ENCODE measurements at places on chromosomes 1 and 21. TPM values are rescaled to one million over a fixed set of nuclear protein-coding genes. Genes with fewer than 3 reads are reported as not detected.

DNA sequence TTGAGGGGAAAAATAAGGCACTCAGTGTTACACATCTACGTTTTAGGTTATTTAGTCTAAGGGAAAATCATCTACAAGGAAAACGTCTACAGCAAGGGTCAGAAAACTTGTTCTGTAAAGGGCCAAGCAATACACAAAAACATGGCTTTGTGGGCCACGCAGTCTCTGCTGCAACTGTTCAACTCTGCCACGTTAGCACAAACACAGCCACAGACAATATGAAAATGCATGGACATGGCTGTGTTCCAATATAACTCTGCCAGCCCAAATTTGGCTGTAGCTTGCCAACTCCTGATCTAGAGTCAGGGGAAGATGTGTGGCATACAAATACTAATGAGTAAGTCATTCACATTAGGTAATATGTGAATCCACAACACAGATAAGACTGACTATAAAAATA lies 40.7 kb downstream of the COA6 start:
- no peak for DNase-seq
- H3K27ac ChIP-seq = no peak overlapping the region
- peaks cover 7% of the 10 kb centered on the region for H3K4me1 ChIP-seq
- no peak overlapping the region for H3K4me3 ChIP-seq
- peaks cover 12% of the 10 kb centered on the region for H3K36me3 ChIP-seq

DNA sequence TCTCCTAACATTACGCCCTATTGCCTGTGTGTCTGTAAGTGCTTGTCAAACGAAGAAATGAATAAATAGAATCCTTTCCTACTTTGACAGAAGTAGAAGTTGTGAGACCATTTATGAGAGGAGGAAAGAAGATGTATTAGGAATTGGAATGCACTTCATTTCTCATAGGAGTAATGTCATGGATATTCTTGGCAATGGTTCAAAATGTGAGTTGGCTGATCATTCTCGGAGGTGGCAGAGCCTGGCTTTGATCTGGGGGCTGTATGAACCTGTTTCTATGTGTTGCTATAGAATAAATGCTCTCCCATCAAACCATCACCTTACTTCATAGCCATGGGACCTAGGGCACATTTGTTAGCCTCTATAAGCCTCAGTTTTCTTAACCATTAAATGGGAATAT lies 10.1 kb upstream of the SERBP1 start:
- H3K27me3 ChIP-seq = peaks cover 4% of the 10 kb centered on the region
- H3K36me3 ChIP-seq = no peaks in the 10 kb centered on the region
- H3K4me3 ChIP-seq = no peak overlapping the region
- H3K4me1 ChIP-seq = peaks cover 2% of the 10 kb centered on the region
- H3K27ac ChIP-seq = no peak overlapping the region
- no peak for DNase-seq

GRCh38 chr1:209389258-209389657 lies 194.3 kb upstream of the CAMK1G start:
- H3K4me1 ChIP-seq = no peaks in the 10 kb centered on the region
- H3K4me3 ChIP-seq = no peak overlapping the region
- no peak overlapping the region for H3K27ac ChIP-seq
- peaks cover 2% of the 10 kb centered on the region for H3K36me3 ChIP-seq

- no peak overlapping the region for H3K27ac ChIP-seq
- DNase-seq = no peak
- H3K4me1 ChIP-seq = no peaks in the 10 kb centered on the region
- H3K27me3 ChIP-seq = peaks cover 26% of the 10 kb centered on the region
- H3K4me3 ChIP-seq = no peak overlapping the region
Observed at GRCh38 chr1:203173566-203173965, 2.1 kb downstream of the MYBPH start.

- no peaks in the 10 kb centered on the region for H3K36me3 ChIP-seq
- no peak for DNase-seq
- no peak overlapping the region for H3K4me3 ChIP-seq
- H3K27me3 ChIP-seq = no peaks in the 10 kb centered on the region
- H3K4me1 ChIP-seq = peaks cover 10% of the 10 kb centered on the region
Observed at GRCh38 chr1:76158126-76158525, 83.6 kb downstream of the ST6GALNAC3 start.

- peaks cover 3% of the 10 kb centered on the region for H3K36me3 ChIP-seq
- no peak overlapping the region for H3K4me3 ChIP-seq
- peaks cover 4% of the 10 kb centered on the region for H3K4me1 ChIP-seq
- H3K27ac ChIP-seq = no peak overlapping the region
Observed at GRCh38 chr1:16226129-16226489, 10.9 kb downstream of the CPLANE2 start.

GRCh38 chr1:81208441-81208840 lies 592.3 kb upstream of the ADGRL2 start:
- no peak overlapping the region for H3K4me3 ChIP-seq
- H3K27ac ChIP-seq = no peak overlapping the region
- no peaks in the 10 kb centered on the region for H3K36me3 ChIP-seq

AGPAT3 gene
- 64.1 TPM for total RNA-seq

- H3K27ac ChIP-seq = no peak overlapping the region
- H3K4me1 ChIP-seq = peaks cover 17% of the 10 kb centered on the region
Observed at GRCh38 chr1:37622131-37622530, 12.6 kb downstream of the RSPO1 start.

- no peak for DNase-seq
- peaks cover 39% of the 10 kb centered on the region for H3K4me1 ChIP-seq
- no peaks in the 10 kb centered on the region for H3K27me3 ChIP-seq
- peak overlapping the region; percentile 93 for H3K27ac ChIP-seq
Observed at GRCh38 chr1:112636597-112637253, 17.1 kb downstream of the CAPZA1 start.

DNA sequence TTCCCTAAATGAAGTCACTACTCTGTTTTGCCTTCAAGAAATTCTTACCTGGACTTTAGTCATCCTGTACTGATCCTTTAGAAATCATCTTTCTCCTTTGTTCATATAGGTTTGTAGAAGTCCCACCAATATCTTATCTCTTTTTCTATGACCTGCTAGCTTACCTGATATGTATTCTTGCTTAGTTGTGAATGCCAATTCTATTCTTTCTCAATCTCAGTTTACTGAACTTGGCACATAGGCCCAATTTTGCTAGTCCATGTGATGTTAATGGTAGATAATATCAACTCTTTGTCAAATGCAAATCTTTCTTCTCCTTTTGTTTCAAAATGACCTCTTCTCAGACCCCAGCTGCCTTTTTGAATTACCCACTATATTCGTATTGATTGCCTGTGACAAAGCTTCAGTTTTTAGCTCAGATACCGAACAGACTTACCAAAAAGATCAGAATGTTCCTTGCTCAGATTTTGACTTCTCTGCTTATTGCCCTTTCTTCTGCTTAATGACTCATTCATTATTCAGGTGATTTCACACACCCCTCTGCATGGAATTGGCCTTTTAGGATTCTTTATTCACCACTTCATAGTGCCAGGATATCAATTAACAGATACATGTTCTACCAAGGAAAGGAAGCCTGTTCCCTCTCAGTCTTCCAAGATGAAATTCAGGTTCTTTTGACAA lies 20.6 kb downstream of the IPO9 start:
- H3K36me3 ChIP-seq = peaks cover 6% of the 10 kb centered on the region
- peak overlapping the region; percentile 9 for H3K27ac ChIP-seq
- DNase-seq = no peak
- H3K27me3 ChIP-seq = no peaks in the 10 kb centered on the region
- H3K4me1 ChIP-seq = peaks cover 11% of the 10 kb centered on the region

NPHS2 gene
- total RNA-seq = not detected

ZMYND12 gene
- 1.6 TPM for total RNA-seq

DNA sequence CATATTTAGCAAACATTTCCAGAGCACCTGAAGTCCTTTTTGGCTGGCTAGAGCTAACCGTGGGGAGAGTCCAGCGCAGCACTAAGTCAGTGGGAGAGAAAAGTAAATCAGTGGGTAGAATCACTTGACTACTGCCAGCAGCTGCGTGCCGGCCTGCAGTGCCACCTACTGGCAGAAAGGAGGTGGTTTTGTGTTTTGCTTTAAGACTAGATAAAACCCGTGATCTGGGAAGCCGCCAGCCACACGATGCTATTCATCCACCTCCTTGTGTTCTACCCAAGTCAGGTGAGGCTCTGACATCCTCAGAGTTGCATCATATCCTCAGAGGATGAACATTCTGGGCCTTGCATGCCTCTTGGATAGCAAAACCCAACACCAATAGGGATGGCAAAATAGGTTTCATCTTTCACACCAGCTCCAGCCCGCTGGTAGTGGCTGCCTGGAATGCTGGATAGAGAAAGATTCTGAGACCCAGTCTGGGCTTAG lies 14.1 kb upstream of the HEYL start:
- no peak overlapping the region for H3K4me3 ChIP-seq
- no peaks in the 10 kb centered on the region for H3K36me3 ChIP-seq
- no peak overlapping the region for H3K27ac ChIP-seq
- peaks cover 21% of the 10 kb centered on the region for H3K27me3 ChIP-seq

GRCh38 chr1:27855085-27855484 lies 17.3 kb upstream of the THEMIS2 start:
- no peak overlapping the region for H3K27ac ChIP-seq
- no peak overlapping the region for H3K4me3 ChIP-seq
- peaks cover 1% of the 10 kb centered on the region for H3K36me3 ChIP-seq
- peaks cover 11% of the 10 kb centered on the region for H3K4me1 ChIP-seq
- no peak for DNase-seq

DNA sequence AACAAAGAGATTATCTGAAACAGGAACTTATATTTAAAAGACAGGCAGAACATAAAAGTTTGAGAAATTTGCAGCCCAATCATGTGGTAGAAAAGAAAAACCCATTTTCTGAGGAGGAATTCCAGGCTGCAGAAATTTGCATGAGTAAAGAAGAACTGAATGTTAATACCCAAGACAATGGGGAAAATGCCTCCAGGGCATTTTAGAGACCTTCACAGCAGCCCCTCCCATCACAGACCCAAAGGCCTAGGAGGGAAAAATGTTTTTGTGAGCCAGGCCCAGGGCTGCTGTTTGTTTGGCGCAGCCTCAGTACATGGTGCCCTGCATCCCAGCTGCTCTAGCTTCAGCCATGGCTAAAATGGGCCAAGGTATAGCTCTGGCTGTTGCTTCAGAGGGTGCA lies 554.3 kb upstream of the CHRM3 start:
- no peak overlapping the region for H3K27ac ChIP-seq
- H3K4me3 ChIP-seq = no peak overlapping the region
- no peak for DNase-seq
- no peaks in the 10 kb centered on the region for H3K27me3 ChIP-seq

DNA sequence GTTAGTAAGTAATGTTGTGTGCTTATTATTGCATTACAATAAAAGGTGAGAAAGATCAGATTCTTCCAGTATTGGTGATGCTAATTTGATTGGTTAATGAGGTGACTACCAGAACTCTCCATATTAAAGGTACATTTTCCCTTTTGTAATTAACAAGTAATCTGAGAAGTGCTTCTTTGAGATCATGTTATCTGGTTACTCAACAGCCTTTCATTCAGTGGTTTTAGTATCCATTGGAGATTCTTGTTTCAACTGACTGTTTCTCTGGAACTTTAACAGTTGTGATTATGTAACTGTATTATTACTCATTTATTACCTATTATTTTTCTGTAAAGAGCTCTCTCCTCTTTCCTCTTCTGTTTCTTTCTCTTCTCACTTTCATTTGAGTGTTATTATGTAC lies 86.7 kb downstream of the PEX14 start:
- peaks cover 12% of the 10 kb centered on the region for H3K4me1 ChIP-seq
- no peaks in the 10 kb centered on the region for H3K27me3 ChIP-seq
- H3K27ac ChIP-seq = no peak overlapping the region
- no peak overlapping the region for H3K4me3 ChIP-seq
- DNase-seq = no peak
- H3K36me3 ChIP-seq = peaks cover 5% of the 10 kb centered on the region

DNA sequence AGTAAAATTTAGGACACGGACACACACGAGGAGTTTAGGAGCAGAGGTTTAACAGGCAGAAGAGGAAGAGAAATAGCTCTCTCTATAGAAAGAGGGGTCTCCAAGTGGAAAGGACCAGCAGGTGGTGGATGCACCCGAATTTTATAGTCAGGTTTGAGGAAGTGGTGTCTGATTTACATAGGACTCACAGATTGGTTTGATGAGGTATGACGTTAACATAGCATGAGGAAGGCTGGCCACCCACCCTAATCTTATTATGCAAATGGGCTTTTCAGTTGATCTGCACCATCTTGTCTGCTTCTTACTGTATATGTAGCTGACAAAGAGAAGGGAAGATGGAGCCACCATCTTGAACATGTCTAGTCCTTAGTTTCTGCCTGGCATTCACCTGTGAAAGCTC lies 52.5 kb upstream of the RGS2 start:
- no peaks in the 10 kb centered on the region for H3K4me1 ChIP-seq
- H3K36me3 ChIP-seq = no peaks in the 10 kb centered on the region
- DNase-seq = no peak
- peaks cover 11% of the 10 kb centered on the region for H3K27me3 ChIP-seq

- H3K27me3 ChIP-seq = no peaks in the 10 kb centered on the region
Observed at GRCh38 chr21:37427221-37427620, 60.6 kb downstream of the DYRK1A start.

- peaks cover 8% of the 10 kb centered on the region for H3K36me3 ChIP-seq
- H3K27ac ChIP-seq = peak overlapping the region; percentile 88
- peak overlapping the region; percentile 75 for H3K4me3 ChIP-seq
- no peaks in the 10 kb centered on the region for H3K27me3 ChIP-seq
Observed at GRCh38 chr1:207826557-207827487, 75.0 kb downstream of the CD46 start.

- H3K4me1 ChIP-seq = no peaks in the 10 kb centered on the region
- no peak overlapping the region for H3K27ac ChIP-seq
- H3K4me3 ChIP-seq = no peak overlapping the region
- H3K36me3 ChIP-seq = no peaks in the 10 kb centered on the region
- H3K27me3 ChIP-seq = peaks cover 32% of the 10 kb centered on the region
- no peak for DNase-seq
Observed at GRCh38 chr1:40925834-40926410, 53.6 kb upstream of the CTPS1 start.

- peaks cover 33% of the 10 kb centered on the region for H3K4me1 ChIP-seq
- H3K27me3 ChIP-seq = no peaks in the 10 kb centered on the region
- DNase-seq = no peak
- peak overlapping the region; percentile 85 for H3K4me3 ChIP-seq
Observed at GRCh38 chr1:31943546-31944184, 5.5 kb upstream of the PTP4A2 start.

GRCh38 chr21:31945141-31945540 lies 72.3 kb downstream of the HUNK start:
- no peak for DNase-seq
- no peak overlapping the region for H3K27ac ChIP-seq
- H3K27me3 ChIP-seq = peaks cover 49% of the 10 kb centered on the region
- H3K4me1 ChIP-seq = peaks cover 4% of the 10 kb centered on the region
- H3K36me3 ChIP-seq = peaks cover 4% of the 10 kb centered on the region

DNA sequence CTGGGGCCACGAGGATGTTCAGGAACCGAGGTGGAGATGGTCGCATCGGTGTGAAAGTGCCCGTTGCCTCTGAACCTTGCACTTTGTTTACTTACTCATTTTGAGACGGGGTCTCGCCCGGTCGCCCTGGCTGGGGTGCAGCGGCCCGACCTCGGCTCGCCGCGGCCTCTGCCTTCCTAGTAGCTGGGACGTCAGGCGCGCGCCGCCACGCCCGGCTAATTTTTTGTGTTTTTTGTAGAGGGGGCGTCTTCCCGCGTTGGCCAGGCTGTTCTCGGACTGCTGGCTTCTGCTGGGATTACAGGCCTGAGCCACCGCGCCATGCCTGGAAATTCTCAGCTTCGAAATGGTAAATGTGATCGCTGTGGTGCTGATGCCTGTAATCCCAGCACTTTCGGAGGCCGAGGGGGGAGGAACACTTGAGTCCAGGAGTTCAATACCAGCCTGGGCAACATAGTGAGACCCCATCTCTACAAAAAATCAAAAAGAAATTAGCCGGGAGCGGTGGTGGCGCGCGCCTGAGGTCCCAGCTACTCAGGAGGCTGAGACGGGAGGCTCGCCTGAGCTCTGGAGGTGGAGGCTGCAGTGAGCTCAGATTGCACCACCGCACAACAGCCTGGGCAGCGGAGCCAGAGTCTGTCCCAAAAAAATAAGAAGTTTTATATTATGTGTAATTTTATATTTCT lies 684 bp upstream of the MRPL20 start:
- peaks cover 8% of the 10 kb centered on the region for H3K4me1 ChIP-seq
- peak overlapping the region; percentile 93 for H3K4me3 ChIP-seq
- peak overlapping the region; percentile 91 for H3K27ac ChIP-seq
- DNase-seq = no peak

NAV1 gene
- 3.9 TPM for total RNA-seq

LIN28A gene
- not detected for total RNA-seq

Measured in T-helper 17 cell (primary cell).